Stimulated activated CD8-positive, alpha-beta memory T cell treated with anti-CD3 and anti-CD28 coated beads, Interleukin-2, amount 100 ng/mL, for 48 hours (primary cell): ENCODE measurements at places on chromosomes 4 and X.
A peak's percentile ranks its signal among the peaks of the same experiment; 100 is the strongest.

DNA sequence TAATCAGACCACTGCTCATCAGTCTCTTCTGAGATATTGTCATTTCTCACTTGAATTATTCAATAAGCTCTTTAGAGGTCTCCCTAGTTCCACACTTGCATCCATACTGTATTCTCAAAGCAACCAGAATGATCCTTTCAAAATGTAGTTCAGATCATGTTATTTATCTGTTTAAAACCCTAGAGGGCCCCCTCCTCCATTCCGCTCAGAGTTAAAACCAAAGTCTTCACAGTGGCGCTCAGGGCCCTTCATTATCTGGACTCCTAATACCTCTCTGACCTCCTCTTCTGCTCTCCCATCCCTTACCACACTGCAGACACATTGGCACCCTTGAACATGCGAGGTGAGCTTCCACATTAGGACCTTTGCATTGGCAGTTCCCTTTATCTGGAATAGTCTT lies 32.7 kb upstream of the HPGDS start:
- no peak for DNase-seq

- no peak for DNase-seq
Measured at GRCh38 chr4:56723659-56724230, 42.6 kb upstream of the HOPX start.

- DNase-seq = no peak
Measured at GRCh38 chrX:150459196-150459595, 96.1 kb downstream of the MAMLD1 start.

DNA sequence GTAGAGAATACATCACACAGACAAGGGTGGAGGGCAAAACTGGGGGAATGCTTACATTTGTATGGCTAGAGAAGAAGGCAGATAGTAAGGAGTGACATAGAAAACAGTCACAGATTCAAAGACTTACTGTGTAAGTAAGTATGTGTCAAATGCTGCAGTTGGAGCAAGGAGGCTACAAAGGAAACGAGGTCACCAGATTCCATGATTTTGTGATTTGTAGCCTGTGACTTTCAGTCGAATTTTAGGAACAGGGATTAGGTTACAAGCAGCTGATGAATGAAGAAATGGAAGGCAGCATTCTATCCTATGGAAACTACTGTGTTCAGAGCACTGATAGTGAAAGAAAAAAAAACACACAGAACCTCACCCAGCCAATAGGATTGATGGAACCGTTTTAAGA lies 407.9 kb downstream of the IL15 start:
- no peak for DNase-seq

DNA sequence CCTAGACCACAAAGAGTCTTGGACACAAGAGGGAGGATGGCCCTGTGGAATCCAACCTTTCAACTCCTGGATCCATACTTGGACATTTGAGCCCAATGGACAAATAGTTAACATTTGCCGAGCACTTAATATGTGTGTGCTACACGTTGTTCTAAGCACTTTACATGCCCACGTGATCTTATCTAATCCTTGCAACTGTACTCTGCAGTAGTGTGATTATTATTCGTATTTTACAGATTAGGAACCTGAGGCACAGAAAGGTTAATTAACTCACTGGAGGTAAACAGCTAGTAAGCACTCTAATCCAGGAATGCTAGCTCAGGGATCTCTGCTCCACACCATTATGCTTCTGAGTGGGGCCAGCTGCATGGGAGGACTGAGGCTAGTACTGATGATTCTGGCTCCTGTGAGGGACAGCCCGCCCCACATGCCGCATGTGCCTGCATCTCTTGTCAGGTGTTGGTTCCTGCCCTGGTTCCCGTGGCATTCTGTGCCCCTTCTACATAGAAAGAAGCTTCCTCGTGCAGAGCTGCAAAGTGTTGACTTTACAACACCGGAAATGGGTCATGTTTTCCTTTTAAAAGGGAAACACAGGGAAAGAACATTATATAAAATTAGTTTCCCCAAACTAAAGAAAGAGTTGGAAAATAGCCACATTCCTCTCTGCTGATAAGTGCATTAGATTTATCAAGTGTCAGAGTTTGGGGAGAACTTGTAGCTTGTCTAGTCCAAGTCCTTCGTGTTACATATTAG lies 34.8 kb downstream of the PLAC1 start:
- DNase-seq = no peak

DNA sequence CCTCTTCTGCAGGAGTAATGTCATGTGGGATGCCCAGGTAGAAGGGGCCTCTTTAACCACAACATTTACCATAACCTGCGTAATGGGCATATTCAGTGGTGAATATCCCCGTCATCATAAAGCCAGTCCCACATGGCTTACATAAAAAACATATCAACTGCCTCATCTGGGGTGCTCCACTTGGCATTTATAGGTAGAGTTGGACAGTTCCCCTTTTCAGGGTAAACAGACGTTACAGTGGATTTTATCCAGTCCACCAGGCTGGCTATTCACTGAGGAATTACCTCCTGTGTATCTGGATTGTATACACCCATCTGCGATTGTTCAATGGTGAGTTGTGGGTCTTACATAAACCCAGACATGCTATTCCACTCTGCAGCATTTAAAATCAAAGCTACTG lies 70.7 kb upstream of the ANKRD17 start:
- no peak for DNase-seq

- DNase-seq = no peak
Measured at GRCh38 chr4:41992967-41993857, 2.9 kb downstream of the SLC30A9 start.

DNA sequence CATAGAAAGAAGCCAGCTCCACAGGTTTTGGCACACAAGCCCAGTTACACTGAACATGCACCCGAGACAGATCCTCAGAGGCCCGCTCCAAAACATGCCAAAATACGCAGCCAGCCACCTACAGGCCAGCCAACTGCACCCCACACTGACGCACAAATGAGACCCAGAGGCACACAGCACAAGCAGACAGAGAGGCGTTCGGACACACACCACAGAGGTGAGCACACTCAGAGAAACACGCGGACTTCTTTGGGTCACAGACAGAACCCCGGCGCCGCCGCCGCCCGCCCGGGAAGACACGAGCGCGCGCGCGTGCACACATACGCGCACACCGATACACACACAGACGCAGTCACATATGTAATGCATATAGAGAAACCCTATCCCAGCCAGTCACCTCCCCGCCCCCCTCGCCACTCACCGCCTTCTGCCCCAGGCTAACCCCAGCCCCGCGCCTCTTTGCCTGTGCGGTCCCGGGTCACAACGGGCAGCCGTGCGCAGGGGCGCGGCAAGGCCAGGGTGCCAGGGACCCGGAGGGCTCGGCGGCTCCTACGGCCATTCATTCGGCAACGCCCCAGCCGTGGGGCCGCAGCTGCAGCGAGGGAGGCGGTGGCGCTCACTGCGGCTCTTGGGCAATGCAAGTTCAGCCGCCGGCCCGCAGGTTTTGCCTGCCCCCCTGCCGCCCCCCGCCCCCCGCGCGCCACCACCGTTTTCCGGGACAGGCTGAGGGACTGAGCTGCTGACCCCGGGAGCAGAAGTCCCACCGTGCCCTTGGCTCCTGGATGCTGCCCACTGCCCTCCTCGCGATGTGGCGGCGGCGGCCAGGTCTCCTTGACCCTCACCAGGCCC lies 553 bp downstream of the SEPTIN6 start:
- peak; percentile 47 for DNase-seq

- no peak for DNase-seq
Measured at GRCh38 chrX:108299101-108299591, 139.1 kb downstream of the COL4A6 start.

DNA sequence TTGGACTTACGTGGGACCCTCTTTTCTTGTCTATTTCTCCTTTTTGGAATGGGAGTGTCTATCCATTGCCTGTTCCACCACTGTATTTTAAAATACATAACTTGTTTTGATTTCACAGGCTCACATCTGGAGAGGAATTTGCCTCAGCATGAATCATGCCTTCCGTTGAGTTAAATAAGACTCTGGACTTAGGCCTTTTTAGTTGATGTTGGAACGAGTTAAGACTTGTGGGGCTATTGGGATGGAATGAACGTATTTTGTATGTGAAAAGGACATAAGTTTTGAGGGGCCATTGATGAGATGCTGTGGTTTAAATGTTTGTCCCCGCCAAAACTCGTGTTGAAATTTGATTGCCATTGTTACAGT lies 66.2 kb downstream of the BEX3 start:
- DNase-seq = no peak

- no peak for DNase-seq
Measured at GRCh38 chr4:86442881-86443280, 83.0 kb upstream of the MAPK10 start.

DNA sequence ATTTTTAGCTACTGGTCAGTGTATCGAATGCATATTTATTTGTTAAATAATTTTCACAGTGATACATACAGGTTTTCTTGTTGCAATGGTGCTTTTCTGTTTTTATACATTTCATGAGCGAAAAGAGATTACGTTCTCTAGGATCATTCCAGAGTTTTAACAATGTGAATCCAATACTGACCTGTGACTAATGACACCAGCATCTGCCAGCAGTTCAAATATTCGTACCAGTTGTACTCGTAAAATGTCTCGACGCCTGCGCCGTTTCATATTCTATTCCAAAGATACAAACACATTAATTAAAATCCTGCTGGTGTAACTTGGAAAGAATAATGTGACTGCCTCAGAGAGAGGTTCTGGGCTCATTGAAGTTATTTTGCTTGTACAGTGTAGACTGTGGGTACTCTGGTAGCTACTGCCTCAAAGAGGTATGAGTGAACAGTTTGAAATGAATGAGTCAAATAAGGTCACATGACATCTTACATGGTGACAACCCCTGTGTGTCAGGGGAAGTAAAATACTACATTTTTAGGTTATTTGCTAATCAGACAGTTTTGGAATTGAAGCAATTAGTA lies 80.7 kb downstream of the ZAR1 start:
- DNase-seq = no peak

DNA sequence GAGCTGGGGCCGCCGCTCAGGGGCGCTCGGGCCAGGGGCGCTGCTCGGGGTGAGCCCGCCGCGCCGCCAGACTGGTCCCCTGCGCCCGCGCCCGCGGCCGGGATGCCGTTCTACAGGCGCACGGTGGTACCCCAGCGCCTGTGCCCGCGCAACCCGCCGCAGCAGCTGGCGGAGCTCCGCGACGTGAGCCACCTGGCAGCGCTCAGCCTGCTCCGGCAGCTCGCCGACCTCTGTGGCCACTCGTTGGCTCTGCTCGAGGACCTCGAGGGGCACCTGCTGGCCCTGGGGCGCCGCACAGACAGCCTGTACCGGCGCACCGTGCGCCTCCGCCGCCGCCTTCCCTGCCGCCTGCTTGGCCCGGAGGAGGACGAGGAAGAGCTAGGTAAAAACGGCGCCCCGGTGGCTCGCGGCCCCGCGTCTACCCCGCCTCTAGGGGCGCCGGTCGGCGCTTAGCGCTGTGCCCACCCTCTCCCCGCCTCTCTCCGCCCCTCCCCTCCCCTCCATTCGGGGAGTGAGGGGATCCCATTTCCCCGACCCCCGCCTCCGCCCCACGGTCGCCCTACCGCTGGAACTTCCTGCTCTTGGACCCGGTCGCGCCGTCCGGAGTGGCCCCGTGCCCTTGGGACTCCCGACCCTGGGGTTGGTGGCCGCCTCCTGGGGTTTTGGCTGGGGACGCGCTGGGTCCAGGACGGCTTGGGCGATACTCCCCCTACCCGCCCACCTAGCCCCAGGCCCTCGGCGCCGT lies 513 bp downstream of the NHSL2 start:
- DNase-seq = no peak

GRCh38 chr4:23773884-23774636 lies 115.8 kb downstream of the PPARGC1A start:
- no peak for DNase-seq

GRCh38 chrX:120310861-120311726 lies at the start of gene TMEM255A:
Gene TMEM255A, minus strand, starts transcription at chrX:120311461. Its CDS starts 152 bp downstream, at chrX:120311309.
- DNase-seq = no peak

GRCh38 chr4:158411269-158411668 lies 110.4 kb upstream of the RXFP1 start:
- no peak for DNase-seq

DNA sequence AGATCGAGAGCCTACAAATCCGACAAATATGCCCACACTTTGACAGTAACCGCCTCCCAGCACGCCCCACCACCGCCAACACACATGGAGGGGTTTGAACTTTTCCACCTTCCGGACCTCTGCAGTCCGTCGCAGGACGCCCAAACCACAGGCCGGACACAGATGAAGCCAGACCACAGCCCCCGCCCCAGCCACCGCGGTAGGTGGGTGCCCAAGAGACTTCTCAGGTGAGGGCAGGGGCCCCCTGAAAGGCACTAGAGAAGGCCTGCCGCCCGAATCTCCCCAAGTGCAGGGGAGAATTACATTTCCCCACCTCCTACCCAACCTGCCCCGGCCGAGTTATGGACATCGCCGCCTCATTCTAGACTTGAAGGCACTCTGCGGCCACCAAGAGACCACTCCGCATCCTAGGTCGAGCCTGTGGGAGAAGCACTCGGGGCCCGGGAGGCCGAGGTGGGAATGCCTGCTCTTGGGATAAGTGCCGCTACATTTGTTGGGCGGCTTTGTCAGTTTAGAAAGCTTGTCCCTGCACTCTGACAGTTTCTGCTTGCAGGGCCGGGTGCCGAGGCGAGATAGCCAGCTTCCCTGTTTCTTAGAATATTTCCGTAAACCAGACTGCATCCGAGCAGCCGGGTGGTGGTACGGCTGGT lies 21.5 kb downstream of the HAND2 start:
- no peak for DNase-seq

GRCh38 chrX:36348509-36348908 lies 429.0 kb downstream of the CFAP47 start:
- DNase-seq = no peak

DNA sequence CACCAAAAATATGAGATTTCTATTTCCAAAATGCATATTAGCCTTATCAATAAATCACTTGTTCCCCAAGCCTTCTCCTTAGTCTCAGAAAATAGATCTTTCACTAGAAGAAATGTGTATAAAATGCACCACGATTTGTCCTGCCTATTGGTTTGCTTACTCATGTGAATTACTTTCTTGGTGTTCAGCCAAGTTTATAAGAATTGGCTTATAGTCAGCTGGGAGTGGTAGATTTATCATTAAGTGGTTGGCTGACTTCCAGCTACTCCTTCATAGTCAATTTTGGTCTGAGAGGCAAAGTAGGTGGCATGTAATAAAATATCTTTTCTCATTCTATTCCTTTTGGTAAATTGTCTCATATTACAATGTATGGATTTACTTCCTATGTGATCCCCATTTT lies 1.3 kb downstream of the SULT1E1 start:
- no peak for DNase-seq

DNA sequence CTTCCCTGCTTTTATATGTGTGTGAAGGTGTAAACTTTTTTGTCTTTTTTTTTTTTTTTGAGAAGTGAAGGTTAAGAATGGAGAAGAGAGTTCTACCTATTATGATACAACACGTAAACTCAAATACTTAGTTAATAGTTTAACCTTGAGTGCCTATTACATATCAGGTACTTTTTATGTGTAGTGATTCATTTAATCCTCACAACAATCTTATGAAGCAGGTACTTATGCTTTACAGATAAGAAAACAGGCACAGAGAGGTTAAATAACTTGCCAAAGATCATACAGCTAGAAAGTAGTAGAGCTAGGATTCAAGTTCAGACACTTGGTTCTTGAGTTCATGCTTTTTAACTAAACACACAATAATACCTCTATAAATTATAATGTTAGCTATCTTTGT lies 107.4 kb downstream of the THOC2 start:
- DNase-seq = no peak

GRCh38 chrX:49656533-49656932 lies 39.3 kb downstream of the PAGE1 start:
- DNase-seq = no peak
